ENCODE measurements at places on chromosomes 12 and 14.

DNA sequence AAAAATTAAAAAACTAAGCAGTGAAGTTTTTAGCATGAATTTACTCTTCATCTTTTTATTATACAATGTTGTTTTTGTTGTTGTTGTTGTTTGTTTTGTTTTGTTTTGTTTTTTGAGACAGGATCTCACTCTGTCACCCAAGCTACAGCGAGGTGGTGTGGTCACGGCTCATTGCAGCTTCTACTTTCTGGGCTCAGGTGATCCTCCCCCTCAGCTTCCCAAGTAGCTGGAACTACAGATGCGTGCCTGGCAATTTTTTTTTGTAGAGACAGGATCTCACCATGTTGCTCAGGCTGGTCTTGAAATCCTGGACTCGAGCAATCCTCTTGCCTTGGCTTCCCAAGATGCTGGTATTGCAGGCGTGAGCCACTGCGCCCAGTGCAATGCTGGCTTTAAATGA is 11.3 kb downstream of the PPFIBP1 start:
- DNase-seq: no peak

- no peak for DNase-seq
Observed at GRCh38 chr12:120361506-120362208, 7.3 kb downstream of the MSI1 start.

GRCh38 chr12:71277866-71278265 is 120.1 kb upstream of the TSPAN8 start:
- no peak for DNase-seq

- no peak for DNase-seq
Observed at GRCh38 chr12:1272142-1272541, 281.1 kb downstream of the ERC1 start.

DNA sequence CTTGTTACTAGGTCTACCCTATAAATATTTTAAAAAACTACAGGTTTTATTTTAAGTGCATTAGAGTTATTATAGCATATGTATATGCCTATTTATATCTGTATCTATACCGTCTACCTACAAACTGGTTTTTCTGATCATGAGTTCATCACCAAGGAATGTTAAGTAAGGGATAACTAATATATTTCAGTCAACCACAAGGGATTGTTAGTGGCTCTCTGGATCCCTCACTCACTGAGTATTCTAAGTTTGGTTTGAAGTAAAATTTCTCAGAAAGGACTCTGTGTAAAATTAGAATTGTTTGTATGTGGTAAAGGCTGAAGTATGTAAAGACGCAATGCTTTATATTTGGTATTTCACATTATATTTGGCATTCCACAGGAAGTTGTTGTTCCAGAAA is 4.8 kb downstream of the EPYC start:
- no peak for DNase-seq

DNA sequence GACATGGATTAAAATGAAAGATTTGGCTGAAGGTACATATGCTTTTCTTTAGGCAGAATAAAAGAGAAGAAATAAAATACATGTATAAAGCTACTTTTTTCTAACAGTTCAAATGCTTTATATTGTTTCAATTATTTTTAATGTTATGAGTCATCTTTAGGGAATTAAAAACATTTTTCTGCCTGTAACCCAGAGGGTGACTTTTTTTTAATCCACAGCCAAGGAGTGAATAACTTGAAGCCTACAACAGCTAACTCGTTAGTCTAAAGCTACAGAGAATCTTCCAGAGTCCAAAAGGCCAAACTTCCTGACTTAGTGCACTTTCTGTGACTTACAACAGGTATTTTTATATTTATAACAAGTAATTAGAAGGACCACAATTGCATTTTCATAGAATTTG is 151.6 kb downstream of the SEC23A start:
- no peak for DNase-seq

DNA sequence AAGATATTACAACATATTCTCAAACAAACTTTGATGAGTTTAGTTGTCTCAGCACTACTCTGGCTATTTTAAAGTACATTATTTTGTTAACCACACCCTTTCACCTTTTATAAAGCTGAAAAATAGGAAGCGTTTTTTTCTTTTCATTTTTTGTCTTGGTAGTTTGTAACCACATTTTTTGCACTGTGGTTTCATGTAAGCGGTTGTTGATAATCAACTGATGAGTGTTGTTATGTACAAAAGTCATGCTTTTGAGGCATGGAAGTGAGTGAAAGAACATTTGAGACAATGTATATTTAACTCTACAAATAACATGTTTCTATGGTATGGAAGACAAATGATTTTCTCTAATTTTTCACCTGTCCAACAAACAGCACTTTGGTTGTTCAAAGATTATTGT is 52.1 kb upstream of the ATP2B1 start:
- DNase-seq: no peak

DNA sequence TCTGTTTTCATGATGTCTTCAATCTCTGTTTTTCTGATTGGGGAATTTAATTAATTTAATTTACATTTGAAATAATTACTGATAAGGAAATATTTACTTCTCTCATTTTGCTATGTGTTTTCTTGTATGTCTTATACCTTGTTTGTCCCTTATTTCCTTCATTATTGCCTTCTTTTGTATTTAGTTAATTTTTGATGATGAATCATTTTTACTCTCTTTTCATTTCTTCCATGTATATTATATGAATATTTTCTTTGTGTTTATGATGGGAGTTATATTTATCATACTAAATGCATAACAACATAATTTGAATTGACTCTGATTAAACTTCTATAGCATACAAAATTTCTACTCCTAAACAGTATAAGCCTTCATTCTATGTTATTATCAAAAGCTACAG is 309.6 kb downstream of the LRFN5 start:
- DNase-seq: no peak

DNA sequence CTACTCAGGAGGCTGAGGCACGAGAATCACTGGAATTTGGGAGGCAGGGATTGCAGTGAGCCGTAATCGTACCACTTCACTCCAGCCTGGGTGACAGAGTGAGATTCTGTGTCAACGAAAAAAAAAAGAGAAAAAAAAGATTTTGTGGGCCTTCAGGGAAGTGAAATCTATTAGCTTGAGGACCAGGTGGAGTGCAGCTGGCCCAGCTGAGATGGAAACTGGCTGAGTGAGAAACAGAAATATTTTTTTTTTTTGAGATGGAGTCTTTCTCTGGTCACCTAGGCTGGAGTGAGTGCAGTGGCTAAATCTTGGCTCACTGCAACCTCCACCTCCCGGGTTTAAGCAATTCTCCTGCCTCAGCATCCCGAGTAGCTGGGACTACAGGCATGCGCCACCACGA is 2.3 kb upstream of the CLEC4C start:
- DNase-seq: no peak

DNA sequence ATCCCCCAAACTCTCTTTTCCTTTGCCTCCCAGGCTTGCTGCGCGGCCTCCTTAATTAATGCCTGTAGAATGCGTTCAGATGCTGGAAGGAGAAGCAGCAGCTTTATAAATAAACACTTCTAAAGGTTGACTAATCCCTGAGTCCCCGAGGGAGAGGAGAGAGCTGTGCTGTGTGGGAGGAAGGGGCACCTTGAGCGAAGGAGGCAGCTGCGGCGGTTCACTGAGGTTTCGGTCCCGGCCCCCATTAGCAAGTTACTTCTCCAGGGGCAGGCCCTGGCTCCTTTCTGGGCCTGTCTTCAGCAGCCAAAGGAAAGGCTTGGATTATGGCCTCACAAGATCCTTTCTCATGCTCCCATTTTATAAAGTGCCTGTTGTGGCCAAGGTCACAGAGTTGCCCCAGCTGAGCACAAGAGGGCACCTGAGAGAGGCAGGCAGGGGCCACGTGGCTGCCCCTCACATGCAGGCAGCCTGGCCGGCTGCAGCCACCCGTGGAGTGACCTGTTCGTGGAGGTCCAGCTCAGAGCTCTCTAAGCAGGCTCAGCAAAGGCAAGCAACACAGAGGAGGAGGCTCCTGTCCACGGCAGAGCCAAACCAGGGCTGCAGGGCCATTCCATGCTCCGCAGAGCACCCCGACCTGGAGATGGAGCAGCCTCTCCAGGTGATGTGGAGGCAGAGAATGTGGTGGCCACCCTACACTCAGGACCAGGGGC is 15.0 kb upstream of the CACNA2D4 start:
- DNase-seq: no peak

- DNase-seq: no peak
Observed at GRCh38 chr12:92540782-92541423, 161.9 kb upstream of the PLEKHG7 start.

DNA sequence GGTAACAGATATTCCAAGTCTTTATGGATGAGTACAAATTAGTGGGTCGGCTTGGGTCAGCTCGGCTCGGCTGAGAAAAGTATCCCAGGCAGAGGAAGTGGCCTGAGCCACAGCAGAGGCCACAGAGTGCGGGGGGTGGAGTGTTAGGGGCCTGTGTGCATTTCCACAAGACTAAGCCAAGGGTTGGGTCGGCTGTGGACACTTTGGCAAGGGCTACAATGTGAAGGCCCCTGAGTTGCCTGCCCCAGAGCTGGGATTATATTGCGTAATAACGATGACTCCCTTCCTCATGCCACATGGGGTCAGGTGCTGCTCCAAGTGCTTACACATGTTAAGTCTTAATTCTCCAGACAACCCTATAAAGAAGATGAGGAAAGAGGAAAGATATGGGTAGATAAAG is 11.4 kb downstream of the EVL start:
- DNase-seq: no peak

DNA sequence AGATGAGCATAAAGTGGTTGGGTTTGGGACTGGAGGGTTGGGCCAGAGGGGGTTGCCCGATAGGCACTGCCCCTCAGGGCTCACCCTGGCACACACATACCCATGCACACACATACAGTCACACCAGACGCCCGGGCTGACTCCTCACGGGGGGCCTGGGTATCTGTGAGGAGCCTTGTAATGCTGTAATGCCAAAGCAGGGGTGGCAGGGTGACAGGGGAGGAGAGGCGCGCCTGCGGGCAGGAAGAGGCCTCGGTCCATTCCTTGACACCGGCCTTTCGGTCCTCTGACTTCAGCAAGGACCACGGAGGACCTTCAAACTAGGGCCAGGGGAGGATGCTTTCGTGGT is 375 bp downstream of the FAIM2 start:
- no peak for DNase-seq

DNA sequence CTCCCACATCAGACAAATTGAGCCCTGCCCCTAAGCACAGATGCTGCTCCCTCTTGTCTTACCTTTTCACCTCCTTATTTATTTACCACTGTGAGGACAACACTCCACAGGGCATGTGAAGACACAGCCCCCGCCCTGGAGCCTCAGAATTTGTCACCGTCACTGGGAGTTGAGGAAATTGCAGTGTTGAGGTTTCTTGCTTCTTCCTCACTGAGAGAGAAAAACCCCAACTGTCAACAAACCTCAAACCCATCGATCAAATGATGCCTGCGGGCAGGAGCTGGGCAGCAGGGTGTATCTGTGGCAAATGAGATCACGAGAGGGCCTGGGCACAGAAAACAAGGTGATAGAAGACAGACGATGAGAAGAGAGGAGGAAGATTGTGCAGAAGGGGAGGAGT is 30.5 kb upstream of the PLEKHG3 start:
- no peak for DNase-seq

- no peak for DNase-seq
Observed at GRCh38 chr12:59020073-59020946, 100.0 kb upstream of the LRIG3 start.

DNA sequence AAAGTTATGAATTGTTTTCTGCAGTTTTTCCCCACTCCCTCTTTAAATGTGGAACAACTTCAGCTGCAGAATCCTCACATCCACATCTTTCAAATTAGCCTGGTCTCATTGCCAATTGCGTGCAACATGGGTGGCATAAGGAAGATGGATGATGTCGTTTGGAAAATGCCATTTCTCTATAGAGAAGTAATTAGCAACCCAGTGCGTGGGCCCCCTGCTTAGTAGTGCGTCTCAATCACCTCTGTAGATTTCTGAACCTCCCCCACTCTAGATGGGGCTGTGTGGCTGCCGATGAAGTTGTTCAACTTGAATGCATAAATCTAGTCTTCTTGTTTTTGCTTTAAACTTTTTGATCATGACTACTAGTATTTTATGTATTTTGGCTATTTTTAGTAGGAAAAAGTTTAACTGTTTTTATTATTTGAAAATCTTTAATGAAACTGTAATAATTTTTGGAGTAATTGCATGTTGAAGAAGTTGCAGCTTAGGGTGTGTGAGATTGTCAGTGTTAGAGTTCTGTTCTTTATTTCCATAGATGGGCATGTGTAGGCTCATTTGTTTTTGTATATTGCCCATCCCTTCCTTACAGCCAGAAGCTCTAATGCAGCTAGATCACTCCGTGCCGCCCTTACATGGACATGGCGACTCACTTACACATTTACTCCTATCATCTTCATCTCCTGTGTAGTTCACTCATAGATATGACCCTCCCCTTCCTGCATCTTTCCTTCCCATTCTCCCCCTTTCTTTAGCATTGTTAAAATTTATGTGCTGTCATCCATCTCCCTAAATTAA is 358.2 kb downstream of the DIO2 start:
- DNase-seq: no peak

GRCh38 chr12:105986779-105987684 is 151.7 kb downstream of the NUAK1 start:
- DNase-seq: no peak

DNA sequence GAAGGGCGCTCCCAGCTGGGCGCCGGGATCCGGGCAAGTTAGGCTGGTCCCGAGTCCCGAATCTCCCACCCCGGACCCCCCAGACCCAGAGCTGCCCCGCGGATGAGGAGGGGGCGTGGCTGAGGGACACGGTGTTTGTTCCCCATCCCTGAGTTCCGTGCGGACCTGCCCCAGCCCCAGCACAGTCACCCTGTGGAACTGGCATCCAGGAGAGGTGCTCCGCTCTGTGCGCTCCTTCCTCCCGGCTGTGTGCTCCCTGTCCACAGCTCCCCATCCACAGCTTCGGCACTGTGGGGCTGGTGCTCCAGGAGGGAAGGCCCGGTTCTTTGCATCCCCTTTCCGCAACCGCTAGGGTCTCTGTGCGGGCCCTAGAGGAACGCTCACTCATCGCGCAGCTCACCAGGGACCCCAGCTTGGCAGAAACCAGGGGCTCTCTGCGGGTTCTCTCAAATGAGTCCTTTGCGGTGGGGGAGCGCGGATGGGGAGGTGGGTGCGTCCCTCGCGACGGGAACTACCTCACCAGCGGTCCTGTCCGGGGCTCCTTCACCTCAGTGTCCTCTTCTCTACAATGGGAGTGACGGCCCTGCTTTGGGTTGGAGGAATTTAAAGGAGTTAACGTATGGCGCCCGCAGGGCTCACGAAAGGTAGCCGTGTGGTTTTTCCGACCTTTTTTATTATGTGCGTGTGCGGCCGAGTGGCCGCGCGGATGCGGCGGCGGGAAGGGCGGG is 845 bp downstream of the TMEM132C start:
- DNase-seq: no peak

- DNase-seq: no peak
Observed at GRCh38 chr12:12792421-12792820, 7.0 kb downstream of the APOLD1 start.

DNA sequence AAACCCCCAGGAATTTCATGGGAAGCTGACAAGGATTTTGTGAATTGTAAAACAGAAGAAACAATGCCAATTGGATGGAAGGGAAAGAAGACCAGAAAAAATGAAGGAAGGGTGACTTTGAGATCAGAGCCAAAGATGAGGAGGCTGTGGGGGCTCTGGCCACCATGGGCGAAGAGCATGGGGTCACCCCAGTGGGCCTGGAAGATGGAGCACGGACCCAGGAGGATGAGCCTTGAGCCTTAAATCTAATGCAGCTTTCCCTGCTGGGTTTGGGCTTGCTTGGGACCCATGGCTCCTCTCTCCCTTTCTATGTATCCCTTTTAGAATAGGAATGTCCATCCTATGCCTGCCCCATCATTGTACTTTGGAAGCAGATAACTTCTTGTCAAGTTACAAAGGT is 322.2 kb downstream of the TMEM121 start:
- DNase-seq: no peak

- no peak for DNase-seq
Observed at GRCh38 chr12:105480162-105480561, 149.7 kb downstream of the C12orf75 start.

- DNase-seq: no peak
Observed at GRCh38 chr12:14784471-14784870, 18.8 kb downstream of the WBP11 start.
